ENCODE measurements at places on chromosomes 1 and 21. TPM values are rescaled to one million over a fixed set of nuclear protein-coding genes. Genes with fewer than 3 reads are reported as not detected.

DNA sequence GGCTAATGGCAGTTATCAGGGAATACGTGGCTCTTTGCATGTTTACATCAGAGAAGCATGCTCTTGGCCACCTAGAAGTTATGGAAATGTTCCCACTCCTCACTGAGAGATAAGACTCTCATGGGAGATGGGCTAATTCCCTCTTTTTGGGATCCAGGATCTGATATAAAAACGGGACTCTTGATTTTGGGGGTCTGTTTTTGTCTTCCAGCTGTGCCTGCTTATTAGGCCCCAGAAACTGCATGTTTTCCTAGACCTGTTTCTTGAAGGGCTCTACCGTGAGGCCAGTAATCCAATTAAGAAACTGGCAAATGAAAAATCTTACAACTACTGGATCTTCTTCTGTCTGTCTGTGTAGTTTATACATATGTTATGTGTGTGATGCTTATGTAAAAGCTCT, 47.0 kb upstream of the PTCH2 start:
- DNase-seq, result no peak

GRCh38 chr1:150971583-150972416, 2.8 kb downstream of the CERS2 start:
- DNase-seq, result no peak

DNA sequence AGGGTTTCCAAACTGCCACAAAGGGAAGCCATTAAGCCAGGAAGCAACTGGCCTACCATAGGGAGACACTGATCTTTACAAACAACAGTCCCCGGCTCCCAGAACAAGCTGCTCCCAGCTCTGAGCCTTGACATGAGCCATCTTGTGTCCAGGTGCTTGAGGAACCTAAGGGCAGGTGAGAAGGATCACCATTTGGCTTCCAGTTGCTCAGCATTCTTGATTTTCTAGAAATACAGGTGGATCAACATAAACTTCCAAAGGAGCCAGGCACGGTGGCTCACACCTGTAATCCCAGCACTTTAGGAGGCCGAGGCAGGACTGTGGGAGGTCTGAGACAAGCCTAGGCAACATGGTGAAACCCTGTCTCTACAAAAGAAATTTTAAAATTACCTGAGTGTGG, 21.6 kb downstream of the ZBTB17 start:
- DNase-seq, result no peak

DNA sequence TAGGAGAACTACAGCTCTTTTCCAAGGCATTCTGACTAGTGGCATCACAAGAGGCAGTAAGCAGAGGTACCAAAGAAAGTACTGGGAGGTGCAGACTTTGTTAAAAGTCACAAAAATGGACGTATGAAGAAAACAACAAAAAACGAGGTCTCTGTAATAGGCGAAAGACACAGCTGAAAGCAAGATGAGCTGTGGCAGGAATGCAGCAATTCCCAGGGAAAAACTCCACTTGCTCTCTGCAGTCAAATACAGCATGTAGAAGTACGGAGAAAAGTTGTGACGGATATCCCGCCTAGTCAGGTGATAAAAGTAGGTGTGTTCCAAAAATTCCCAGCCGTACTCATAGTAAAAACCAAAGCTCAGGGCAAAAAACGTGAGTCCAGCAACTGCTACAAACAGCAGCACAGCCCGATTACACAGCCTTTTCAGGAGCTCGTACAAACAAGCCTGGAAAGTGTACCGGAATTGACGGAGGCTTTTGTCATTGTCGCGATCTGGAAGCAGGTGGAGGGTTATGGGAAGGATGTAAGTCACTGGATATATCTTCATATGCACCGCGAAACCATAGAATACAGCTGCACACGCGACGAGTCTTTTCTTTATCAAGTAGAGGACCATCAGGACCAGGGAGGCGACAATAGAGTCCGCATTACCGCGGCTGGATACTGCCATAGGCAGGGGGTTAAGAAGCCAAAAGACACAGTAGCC, 979 bp downstream of the PIGM start:
- no peak for DNase-seq

GRCh38 chr1:198901266-198901665, 262.4 kb downstream of the PTPRC start:
- DNase-seq, result no peak

DNA sequence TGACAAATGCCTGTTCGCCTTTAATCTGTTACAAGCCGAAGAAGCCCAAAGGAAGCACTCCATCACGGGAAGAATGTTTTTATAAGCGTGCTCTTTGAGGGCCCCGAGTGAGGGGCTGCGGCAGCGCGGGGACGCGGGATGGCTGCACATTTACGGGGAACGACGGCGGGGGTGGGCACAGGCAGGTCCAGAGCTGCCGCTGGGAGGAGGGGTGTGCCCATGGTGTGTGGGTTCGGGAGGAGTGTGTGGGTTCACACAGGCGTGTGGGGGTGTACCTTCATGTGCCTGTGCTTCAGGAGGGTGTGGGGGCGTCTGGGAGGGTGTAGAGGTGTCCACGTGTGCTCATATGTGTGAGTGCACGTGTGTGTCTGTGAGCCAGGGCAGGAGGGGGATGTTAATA, 155.9 kb upstream of the ZC3H12A start:
- no peak for DNase-seq

GRCh38 chr1:39164256-39164655, 40.2 kb upstream of the MACF1 start:
- no peak for DNase-seq

DNA sequence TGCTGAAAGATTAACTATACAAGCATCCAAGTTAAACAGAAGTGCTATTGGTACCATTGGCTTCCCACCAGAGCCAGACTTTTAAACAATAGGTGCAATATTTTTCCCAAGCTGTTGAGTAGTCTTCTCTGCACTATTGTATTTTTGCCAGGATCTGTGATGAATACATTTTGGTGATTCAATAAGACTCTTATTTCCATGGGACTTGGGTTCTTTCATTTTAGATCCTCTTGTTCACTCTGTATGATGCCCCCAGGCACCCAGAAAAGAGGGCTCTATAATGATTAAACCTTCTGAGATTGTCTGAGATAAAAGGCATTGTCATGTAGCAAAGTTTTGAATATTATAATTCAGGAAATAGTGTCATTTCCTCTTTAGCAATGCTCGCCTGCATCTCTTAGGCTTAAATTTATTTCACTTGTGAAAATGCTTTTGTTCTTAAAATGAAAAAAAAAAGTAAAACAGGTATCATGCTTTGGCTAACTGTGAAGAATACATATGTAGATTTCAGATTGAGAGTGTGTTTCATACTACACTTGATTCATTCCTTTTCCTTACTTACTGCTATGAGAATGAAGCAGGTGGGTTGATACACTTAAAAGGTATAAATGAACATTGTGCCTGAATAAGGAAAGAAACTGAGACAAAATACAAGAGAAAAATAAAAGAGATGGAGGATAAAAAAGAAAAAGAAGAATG, 275.0 kb downstream of the HMCN1 start:
- no peak for DNase-seq

DNA sequence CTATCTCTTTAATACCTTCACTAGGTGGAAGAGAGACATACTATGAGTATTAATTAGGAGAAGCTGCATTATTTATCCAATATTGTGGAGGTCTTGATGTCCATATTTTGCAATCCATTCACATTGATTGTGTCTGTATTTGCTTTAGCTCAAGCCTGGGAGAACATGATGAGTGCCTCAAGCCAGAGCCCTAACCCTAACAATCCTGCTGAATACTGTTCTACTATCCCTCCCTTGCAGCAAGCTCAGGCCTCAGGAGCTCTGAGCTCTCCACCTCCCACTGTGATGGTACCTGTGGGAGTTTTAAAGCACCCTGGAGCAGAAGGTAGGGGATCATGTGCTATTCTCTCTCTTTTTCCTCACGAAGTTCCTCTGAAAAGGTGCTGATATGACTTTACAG, 99.5 kb downstream of the CC2D1B start:
- DNase-seq, result no peak

DNA sequence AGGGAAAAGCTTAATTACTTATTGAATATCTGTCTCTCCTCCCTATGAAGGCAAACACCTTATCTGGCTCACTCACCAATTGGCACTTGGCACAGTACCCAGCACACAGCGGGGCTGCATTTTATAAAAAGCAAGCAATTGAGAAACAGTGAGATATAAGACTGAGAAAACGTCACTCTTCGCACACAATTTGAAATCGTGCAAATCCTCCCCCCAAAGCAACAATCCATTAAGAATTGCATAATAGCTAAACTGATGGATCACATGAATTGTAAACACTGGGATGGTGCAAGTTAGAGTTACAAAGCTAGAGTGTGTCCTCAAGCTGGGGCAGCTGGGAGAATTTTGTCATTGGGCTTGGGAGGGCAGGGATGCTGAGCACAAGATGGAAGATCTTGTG, 27.1 kb downstream of the PRDX6 start:
- no peak for DNase-seq

DNA sequence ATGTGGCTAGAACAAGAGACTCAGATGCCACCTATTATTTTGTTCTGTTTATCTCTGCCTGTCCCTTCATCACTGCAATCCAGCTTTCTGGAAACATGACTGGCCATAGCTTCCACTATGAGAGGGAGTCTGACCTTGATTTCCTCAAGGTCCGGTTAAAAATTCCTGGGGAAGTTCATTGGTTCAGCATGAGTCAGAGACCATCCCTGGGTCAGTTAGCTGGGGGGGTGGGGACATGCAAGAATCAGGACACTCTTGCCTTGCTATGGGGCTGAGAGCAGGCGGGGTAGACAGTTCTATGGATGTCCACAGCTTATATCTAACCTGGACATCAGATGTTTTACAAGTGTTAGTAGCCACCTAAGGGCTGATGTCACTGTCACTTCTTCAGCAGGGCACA, 81.1 kb downstream of the TENT5C start:
- no peak for DNase-seq

- no peak for DNase-seq
These were observed 460.6 kb downstream of the DSCAM start for GRCh38 chr21:40386294-40386911.

GRCh38 chr1:111422546-111423391, 4.8 kb downstream of the OVGP1 start:
- no peak for DNase-seq

- DNase-seq, result no peak
These were observed 20.5 kb upstream of the PDC start for GRCh38 chr1:186481303-186481888.

DNA sequence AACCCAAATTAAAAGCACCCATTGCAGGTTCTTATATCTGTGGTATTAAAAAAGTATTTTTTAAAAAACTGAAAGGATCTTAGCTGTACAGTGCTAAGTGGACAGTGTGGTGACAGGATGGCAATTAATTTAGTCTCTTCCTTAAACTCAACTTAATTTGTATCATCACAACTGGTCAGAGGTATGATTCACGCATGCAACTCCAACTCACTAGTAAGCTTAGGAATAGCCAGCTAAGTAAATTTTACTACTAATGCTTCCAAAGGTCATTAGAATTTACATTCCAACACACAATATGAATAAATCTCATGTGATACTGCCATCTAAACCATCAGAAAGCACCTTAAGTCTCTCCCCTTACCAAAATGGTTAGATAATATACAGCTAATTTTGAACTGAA, 35.4 kb downstream of the ENAH start:
- no peak for DNase-seq

DNA sequence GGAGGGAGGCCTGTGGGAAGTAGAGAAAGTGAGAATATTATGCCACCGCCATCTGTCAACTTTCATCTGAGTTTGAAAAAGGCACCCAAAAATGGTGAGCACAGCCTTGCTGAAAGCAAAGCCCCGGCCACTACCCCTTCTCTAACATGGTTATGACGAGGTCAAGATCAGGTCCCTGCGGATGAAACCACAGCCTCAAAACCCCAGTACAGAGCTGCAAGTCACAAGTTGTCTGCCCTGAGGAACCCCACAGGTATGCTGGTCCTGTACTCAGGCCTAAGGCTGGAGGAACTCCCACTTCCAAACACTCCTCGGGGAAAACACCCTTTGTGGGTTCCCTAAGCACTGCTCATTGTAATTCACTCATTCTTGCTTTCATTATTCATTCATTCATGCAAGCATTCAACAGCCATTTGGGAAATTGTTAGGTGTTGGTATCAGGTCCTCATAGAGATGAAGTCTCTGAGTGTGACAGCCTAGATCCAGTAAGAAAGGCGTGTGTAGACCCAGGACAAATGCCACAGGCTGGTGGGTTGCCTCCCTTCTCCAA, 216.6 kb upstream of the EDN2 start:
- DNase-seq, result no peak

GRCh38 chr1:21229246-21230000, 52.7 kb upstream of the EIF4G3 start:
- DNase-seq, result no peak

DNA sequence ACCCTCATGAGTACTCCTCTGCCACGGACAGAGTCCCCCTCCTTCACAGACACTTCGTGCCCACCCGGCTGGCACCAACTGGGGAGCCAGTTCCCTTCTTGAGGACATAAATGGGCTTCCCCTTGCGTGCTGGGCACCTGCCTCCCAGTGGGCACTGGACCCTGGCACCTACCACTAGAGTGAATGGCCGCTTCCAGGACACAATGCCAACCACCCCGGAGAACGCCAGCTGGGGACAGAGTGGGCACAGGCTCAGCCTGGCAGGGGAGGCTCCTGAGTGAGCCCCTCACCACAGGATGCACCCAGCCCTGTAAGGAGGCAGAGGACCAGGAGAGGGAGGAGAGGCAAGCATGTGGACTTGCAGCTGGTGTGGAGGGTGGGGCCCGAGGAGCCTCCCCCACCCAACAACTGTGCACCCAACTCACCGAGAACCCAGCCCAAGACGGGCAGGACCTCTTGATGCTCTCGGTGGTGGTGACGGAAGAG, 1.0 kb downstream of the ENTREP3 start:
- no peak for DNase-seq

GRCh38 chr1:28756846-28757245, 20.1 kb downstream of the YTHDF2 start:
- no peak for DNase-seq

DNA sequence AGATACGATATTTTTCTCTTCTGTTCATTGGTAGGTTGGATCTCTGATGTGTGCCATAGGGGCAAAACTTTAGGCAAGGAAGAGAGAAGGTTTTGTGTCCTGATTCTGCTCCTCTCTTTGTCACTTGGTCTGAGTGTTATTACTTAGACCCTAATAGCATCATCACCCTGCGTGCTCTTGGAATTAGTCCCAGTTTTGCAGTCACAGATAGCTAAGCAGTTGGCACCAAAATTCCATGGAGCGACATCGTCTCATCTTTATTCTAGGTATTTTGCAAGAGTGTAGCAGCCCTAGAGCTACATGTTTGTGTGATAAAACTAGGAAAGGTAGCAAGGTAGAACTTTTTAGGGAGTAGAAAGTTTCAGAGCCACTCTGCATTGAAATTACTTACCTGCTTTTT, 23.8 kb downstream of the PIP5K1A start:
- DNase-seq, result no peak

Gene PDPN
- total RNA-seq, result not detected

Gene SNX7
- not detected for total RNA-seq

Gene NES
- not detected for total RNA-seq

Gene AQP10
- total RNA-seq, result not detected

Gene C1orf141
- total RNA-seq, result not detected

Gene FDPS
- 406 TPM for total RNA-seq

Gene S100A3
- total RNA-seq, result not detected

Gene FAM229A
- total RNA-seq, result 4.1 TPM

Gene OR2M4
- total RNA-seq, result not detected

Gene AADACL3
- not detected for total RNA-seq

Gene SLC39A1
- 38.1 TPM for total RNA-seq

Gene PROX1
- not detected for total RNA-seq

Gene SPATA45
- total RNA-seq, result not detected

Gene AMIGO1
- total RNA-seq, result 0.20 TPM

Gene AKIRIN1
- total RNA-seq, result 59.1 TPM
